ENCODE measurements at places on chromosomes 6 and 20. TPM values are rescaled to one million over a fixed set of nuclear protein-coding genes. Genes with fewer than 3 reads are reported as not detected.

The SYCP2 gene
- 1.8 TPM for total RNA-seq

The EIF6 gene
- 33.9 TPM for total RNA-seq

The OR2H2 gene
- under 0.01 TPM for total RNA-seq

The GPX6 gene
- not detected for total RNA-seq

The C6orf163 gene
- total RNA-seq: 2.0 TPM

The HDAC2 gene
- 33.6 TPM for total RNA-seq

The EPPIN gene
- not detected for total RNA-seq

The FOXF2 gene
- total RNA-seq: not detected

The KHDC1L gene
- not detected for total RNA-seq

The RIPOR3 gene
- 0.42 TPM for total RNA-seq

The MYT1 gene
- not detected for total RNA-seq

The FAM83C gene
- total RNA-seq: not detected
